Right renal cortex interstitium (tissue), 3 donors: ENCODE measurements at places on chromosomes 16 and 17.

DNA sequence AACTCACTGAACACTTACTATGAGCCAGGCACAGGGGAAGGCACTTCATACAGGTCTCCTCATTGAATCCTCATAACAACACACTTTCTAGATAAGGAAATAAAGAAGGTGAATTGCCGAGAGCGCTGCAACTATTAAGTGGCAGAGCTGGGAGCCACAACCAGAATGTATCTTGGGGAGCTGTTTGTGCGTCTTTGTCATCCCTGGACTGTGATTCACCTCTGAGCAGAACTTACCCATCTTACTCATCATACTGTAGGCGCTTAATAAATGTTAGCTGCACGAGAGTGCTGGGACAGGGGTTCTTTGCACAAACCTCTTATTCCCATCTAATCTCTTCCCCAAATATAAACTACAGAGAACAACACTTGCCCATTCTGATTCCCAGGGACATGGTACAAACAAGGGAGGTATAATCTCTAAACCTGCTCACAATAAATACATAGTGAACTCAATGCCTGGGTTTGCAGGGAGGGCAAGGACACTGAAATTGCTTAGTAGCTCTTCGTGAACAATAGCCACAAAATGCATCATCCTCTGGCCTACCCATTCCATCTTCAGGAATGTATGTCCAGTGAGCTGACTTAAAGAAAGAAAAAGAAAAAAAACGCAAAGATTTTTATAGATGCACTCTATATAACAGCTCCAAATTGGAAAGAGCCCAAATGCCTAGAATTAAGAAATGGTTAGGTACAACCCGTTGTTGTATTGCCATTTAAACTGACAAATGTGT lies 43.0 kb downstream of the MYO18A start:
- no peak for DNase-seq

DNA sequence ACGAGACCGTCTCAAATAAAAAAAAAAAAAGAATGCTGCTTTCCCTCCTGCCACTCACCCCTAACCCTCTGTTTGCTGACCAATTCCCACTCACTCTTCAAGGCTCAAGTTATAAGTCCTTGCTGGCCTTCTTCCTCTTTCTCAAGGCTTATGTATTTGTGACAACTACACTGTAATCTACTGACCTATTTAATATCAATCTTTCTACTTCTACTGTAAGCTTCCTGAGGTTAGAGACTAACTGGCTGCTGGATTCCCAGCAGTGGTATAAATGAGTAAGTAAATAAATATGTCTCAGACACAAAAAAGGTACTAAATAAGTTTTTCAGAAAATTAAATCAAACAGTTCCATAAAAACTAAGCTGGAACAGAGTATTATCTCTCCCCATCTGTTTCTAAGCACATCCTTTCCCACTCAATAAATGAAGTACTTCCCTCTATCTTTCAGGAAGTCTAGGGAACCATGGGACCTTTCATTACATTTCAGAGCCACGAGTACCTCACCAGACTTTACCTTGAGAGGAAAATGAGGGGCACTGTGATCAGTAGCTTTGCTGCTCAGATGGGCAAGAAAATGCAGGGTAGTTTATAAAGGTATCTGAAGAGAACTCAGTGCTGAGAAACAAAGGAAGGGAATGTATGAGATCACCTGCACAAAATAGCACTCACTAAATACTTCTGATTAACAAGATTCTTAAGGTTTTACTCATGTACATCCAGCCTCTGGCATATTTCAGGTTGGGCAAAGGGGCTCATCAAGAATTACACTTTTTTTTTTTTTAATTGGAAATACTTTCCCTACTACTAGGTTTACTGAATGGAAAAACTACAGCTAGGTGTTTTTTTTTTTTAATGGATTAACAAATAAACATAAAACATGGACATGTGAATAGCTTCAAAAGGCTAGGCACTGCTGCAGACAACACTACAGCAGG lies 10.8 kb downstream of the SSH2 start:
- DNase-seq = no peak

- no peak for DNase-seq
These were observed 17.3 kb upstream of the FOXK2 start for GRCh38 chr17:82502207-82502606.

GRCh38 chr17:35630530-35631148 lies 43.5 kb downstream of the AP2B1 start:
- DNase-seq = no peak

DNA sequence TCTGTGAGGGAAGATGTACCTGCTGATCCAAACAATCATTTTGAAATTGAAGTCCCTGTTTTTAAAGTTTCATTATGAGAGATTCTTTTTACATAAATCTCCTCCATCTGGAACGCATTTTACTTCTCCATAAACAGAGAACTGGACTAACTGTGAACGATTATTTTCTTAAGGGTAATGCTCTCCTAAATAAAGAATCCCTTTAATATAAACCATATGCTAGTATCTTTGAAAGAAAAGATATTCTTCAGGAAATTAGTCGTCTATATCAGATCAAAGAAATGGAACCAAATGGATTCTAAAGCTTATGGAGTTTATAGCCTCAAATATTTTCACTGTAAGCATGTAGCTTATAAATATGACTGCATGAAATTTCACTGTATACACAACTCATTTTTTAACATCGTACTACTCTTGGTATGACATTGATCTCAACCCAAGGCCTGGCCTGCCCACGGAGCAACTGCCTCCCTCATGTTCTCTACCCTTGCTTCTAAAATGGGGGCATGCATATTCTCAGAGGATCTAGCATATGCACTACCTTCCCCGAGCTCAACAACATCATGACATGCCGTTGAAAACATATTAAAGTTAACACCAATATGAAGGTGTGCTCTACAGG lies 66.4 kb downstream of the MYH10 start:
- DNase-seq = no peak

- no peak for DNase-seq
These were observed 108.1 kb downstream of the PMP22 start for GRCh38 chr17:15157051-15157450.

GRCh38 chr16:52050418-52050817 lies 496.5 kb downstream of the TOX3 start:
- no peak for DNase-seq

DNA sequence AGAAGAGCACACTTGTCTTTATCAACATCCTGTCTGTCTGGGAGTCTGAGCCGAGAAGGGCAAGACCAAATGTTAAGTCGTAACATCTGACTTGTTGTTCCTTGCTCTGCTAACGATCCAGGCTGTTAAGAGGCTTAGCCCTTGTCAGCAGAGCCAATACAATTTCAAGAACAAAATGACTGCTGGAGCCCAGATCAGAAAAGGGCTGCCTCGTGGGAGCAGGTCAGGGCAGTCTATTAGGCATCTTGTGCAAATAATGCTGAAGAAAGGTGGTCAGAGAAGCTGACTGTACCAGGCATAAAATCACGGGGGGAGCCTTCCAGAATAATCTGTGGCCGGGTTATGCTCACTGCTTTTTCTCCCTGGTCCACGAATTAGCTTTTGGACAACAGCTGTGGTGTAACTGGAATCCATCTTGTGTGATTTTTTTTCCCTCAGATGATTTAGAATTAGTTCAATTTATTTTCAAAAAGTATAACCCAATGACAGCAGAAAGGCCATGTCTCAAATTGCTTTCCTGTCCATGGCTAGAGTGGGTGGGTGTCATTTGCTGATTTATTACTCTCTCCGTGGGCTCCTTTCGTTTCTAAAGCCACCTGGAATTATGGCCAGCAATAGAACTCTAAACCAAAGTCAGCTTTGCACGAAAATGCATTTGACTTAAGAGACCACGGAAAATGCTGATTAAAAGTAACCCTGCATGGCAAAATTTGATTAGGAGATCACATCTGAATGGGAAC lies 221.1 kb upstream of the HSBP1 start:
- no peak for DNase-seq

GRCh38 chr16:54936979-54937670 lies 6.5 kb downstream of the IRX5 start:
- DNase-seq = no peak

GRCh38 chr17:41717408-41718286 lies 5.5 kb downstream of the GAST start:
- DNase-seq = no peak

- no peak for DNase-seq
These were observed 13.2 kb upstream of the SLC16A5 start for GRCh38 chr17:75074532-75074931.

DNA sequence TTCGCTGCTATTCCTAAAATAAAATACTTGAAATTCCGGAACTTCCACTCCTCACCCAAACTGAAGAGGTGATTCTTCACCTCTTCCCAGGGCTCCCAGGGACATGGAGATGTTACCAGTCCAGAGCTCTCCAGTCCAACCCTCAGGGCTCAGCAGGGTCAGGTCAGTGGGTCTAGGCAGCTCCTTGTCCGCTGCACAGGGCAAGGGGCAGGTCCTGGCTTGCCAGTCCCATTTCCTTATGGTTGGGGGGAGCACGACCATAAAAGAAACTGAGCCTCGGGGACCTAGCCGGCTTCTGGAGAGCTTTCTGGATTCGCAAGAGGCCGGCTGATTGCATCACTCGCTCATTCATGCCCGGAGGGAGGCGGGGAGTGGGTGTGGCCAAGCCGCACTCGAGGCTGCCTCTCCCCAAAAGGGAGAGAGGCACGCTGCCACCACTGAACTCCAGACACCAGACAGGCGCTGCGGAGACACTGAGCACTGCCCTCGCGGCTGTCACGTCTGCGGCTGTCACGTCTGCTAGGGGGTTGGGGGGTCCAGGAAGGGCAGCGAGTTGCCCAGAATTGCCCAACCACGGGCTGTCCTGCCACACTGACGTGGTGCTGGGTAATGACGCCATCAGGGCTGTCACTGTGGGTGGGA lies 15.8 kb downstream of the SLC7A5 start:
- peak; percentile 55 for DNase-seq

- DNase-seq = no peak
These were observed 23.8 kb upstream of the ARHGAP44 start for GRCh38 chr17:12765548-12765947.

GRCh38 chr16:81945665-81946064 lies 65.6 kb downstream of the SDR42E1 start:
- no peak for DNase-seq

- DNase-seq = no peak
These were observed 23.5 kb downstream of the SMTNL2 start for GRCh38 chr17:4607773-4608187.

DNA sequence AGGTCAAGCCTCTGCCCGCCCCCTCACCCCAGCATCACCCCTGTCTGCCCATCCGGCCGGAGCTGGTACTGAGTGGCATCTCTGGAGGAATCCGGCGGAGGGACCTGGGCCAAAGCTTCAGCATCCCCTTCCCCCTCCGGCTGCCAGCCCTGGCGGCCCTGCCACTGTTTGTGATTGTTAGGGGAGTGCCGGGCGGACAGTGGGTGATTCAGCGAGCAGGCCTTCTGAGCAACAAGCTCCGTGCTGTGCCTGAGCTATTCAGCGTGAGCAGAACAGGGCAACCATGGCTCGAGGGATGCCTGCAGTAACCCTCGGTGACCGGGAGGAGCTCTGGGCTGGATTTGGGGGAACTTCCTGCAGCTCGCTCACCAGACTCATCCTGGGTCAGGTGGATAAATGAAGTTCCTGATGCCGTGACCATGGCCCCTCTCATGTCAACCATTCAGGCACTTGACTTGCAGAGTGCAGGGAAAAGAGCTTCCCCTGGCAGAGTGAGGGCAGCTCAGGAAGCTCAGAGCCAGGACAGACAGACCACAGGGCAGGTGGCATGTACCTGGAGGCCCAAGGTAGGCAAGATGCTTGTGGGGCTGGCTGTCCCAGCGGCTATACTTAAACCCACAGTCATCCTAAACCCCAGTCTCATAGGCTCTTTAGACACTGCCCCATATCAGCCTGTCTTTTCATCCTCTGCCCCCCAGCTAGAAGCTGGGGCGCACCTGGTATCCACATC lies 24.3 kb upstream of the MLKL start:
- no peak for DNase-seq
